ENCODE measurements at places on chromosomes 6 and 20.

DNA sequence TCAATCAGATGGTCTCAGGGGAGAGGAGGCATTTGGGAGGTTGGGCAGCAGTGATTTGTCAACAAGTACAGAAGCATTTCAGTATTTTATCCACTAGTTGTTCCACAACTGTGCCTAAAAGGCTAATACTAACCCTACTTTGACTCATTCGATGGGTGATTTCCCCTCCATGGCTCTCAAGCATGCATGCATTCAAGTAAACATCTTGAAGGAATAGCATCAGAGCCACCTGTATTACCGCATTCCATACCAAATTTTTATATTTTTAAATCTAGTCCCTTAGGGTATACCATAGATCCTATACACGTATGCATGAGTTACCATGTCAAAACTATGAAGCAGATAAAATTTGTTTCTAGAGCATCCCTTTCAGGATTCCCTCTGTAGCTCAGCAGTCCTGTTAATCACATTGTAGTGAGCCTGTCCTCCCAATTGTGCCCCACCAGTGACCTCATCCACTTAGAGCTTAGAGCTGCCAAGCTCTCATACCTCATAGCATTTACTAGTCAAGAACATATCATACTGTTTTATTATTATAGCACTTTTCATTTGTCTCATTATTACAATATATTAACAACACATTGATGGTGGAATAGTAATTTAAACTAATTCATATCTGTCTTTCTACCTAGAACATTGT lies 213.8 kb downstream of the LAMA2 start:
- no peak for DNase-seq

DNA sequence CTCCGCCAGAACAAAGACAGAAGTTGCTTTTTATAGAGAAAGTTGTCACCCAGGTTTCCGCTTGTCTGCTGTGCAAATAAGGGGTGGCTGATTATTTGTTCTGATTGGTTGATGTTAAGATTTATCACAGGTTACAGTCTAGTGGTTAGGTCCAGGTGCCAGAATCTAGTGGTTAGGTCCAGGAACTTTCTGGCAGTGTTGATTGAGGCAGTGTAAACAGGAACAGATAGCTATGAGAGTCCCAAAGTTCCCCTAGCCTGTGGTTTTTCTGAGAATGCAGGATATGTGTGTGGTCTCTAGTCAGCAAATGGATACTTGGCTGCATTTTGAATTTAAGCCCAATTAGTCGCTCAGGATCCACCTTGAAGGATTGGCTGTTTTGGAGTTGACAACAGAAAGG lies 148.0 kb downstream of the TMEM200A start:
- no peak for DNase-seq

GRCh38 chr6:35541836-35542235 lies 29.1 kb upstream of the TULP1 start:
- DNase-seq = no peak

DNA sequence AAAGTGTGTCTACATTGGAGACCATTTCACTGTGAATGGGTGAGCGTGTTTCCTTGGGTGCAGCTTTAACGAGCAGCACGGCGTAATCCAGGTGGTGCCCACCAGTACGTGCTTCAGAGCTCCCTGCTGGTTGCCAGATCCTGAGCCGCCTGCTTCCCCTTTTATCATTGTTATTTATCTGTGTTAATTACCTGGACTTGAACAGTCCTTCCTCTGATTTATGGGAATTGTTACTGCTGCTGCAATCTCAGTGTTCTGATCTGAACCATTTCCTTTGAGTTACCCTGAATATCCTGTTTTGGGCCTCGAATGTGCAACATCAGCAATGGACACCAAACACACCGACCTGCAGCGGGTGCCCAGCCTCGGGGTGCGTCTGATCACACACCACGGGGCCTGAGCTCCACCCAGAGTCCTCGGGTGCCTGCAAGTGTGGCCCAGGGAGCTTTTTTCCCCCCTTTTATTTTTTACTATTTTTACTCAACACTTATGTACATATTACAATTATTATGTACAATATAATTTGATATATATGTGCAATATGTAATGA lies 81.3 kb downstream of the RPP40 start:
- DNase-seq = no peak

DNA sequence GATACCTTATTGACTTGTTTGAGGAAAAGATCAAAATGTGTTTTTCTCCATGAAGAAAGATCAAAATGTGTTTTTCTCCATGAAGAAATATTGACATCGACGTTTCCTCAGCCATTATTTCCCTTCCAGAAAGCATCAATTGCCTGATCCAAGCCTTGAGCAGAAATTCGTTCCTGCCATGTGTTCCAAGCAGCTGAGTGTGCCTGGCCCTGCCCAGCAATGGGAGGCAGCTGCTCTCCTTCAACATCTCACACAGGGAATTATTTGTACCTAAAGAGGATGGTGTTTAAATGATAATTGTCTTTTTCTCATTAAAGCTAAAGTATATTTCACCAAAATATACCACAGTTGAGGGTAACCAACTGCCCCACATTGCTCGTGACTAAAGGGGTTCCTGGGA lies 7.8 kb upstream of the DUSP22 start:
- DNase-seq = no peak

- peak; percentile 91 for DNase-seq
Measured at GRCh38 chr20:34558320-34559218, at the start of gene MAP1LC3A. MAP1LC3A (plus strand) TSS chr20:34558718; CDS start chr20:34558869, 151 bp downstream.

DNA sequence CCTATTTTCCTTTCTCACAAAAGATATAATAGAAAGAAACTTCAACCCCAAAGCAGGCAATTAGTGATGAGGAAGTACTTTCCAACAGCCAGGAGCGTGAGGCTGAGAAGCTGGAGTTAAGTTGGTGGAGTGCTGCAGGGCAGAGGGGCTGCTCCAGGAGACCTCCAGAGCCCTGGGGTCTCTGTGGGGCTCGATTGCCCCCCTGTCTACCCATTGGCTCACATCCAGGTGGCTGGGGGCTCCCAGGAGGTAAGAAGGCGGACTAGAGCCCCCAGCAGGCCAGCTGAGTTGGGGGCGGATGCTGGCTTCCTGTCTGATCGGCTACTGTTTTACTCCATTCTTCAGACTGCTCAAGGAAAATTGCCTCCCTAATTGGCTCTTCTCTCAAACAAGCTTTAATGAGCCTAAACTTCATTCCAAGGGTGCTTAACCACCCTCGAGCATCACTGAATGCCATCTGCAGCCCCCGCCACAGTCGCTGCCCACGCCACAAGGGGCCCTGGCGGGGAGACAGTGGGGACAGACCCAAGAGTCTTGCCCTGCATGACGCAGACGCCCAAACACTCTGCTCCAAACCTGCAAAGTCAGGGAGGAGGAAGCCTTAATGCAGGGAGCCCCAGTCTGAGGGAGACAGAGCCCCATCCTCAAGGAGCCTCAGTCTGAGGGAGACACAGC lies 78.6 kb downstream of the MDGA1 start:
- DNase-seq = no peak

GRCh38 chr6:145241039-145241438 lies 494.3 kb downstream of the EPM2A start:
- DNase-seq = no peak

DNA sequence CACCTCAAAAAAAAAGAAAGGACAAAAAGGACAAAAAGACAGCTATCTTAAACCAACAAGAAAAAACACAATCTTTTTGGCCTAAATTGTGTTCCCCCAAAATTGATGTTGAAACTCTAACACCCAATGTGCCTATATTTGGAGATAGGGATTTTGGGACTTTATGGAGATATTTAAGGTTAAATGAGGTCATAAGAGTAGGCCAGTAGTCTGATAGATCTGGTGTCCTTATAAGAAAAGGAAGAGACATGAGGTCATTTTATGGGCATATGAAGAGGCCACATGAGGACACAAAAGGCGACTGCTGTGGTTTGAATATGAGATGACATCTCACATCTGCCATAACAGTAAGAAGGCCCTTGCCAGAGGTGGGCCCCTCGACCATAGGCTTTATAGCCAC lies 49.5 kb downstream of the TRIM38 start:
- DNase-seq = no peak

GRCh38 chr20:38631155-38632022 lies 29.8 kb downstream of the ARHGAP40 start:
- no peak for DNase-seq

GRCh38 chr6:142165227-142165626 lies 18.2 kb downstream of the VTA1 start:
- DNase-seq = no peak
